ENCODE measurements at places on chromosomes 13 and 19.

DNA sequence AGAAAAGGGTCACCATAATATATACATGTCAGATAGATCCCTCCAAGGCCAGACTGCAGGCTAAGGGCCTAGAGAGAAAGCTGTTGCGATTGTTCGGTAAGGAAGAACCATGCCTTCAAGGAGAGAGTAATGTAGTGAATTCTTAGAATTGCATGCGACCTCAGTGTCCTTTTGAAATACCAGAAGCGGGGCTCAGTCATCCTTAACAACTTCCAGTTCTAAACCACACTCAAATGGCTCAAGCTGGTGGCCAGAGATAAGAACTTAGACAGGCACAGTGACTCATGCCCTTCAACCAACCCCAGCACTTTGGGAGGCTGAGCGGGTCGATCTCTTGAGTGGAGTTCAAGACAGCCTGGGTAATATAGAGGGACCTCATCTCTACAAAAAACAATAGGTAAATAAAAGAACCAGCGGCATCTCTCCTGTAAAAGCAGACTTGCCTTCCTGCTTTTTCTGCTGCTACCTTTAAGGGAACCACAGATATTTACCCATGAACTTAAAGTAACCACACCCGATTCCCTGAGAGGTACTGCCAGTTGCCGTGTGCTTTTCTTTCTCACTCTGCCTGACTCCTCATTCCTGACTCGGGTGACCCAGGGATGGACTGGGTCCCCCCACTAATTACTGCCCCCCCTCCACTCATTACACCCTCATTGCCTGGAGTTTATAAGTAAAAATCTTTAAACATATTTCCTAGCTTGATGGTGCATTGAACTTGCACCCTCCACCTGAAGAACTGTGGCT is 15.4 kb upstream of the SIGLEC6 start:
- DNase-seq: no peak

- no peak for DNase-seq
These were observed 393.3 kb downstream of the IRS2 start for GRCh38 chr13:109393045-109393444.

DNA sequence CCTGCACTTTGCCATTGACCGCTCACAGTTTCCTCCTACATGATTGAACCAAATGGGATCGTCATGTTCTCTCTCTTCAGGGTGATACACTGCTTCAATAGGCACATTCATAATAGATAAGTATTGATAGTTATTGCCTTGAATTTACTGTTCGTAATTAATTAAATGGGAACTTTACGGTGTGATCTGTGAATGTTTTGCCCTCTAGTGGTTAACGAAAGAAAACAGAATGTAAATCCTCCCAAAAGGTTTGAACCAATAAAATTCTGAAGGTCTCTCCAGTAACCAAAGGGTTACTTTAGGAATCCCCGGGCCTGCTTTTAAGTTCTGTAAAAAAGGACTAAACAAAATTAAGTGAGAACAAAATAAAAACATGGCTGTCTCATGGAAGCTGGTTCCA is 389.3 kb downstream of the DACH1 start:
- DNase-seq: no peak

DNA sequence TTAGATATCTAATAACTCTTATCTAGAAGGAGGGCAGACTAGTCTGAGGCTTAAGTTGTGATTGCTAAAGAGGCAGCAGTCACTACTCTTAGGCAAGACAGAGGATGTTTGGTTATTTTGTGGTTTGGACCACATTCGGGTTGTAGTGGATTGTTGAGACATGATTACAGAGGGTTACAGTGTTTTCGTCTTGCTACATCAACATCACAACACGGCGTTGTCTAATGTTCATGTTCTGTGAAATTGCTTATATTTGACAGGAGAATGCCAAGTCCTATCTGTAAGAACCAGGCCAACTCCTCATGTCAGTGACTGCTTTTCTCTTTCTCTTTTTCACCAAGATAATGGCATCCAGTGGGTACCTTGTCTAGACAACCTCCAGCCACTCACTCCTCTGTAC is 16.8 kb upstream of the TM9SF2 start:
- DNase-seq: no peak

GRCh38 chr13:50887151-50887550 is 22.4 kb upstream of the RNASEH2B start:
- DNase-seq: no peak

DNA sequence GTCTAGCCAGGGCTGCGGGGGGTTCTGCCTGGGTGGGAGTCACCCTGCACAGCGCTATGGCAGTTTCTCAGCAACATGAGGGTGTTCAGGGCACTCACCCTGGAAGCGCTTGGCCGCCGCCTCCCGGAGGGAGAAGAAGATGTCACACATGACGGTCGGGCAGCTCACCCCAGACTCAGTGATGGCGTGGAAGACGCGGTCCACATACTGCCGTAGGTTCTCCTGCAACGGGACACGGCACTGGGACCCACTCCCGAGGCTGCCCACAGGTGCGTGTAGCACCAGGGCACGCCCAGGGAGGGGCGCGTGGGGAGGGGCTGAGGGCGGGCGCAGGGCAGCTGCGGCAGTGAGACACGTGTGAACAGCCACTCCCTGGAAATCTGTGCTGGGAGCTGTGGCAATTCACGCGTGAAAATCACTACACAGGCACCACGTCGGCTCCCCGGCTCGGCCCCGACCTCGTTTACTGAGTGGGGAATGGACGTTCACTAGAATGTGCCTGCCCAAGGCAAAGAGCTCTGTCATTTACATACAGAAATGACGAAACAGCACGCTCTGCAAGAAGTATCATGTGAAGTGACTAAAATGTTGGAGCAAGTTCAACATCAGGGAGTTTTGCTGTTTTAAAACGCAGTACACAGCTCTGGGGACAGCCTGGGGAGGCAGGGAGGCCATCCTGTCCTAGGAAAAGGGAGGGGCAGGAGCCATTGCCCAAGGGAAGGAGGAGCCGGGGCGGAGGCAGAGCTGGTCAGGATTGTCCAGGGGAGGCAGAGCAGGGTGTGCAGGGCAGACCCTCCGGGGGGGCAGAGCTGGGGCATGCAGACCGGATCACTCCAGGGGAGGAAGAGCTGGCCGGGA is 41.5 kb upstream of the C13orf46 start:
- no peak for DNase-seq

GRCh38 chr19:30519607-30520205 is 147.5 kb downstream of the ZNF536 start:
- no peak for DNase-seq

DNA sequence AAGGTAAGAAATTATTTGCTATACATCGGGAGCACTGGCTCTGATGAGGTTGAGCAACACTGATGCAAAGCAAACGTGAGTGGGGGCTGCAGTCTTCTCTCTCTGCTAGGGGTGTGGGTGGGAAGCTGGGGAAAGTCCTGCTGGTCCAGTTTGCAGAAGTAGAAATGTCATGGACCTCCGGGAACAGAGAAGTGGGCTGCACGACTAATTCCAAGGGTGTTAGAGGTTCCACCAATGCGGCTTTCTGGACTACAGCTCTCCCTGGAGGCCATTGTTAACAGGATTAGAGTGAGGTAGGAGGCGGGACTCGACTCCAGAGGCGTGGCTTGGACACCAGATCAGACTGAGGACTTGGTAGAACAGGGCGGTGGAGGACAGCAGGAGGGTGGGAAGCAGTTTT is 5.7 kb upstream of the FBXO27 start:
- no peak for DNase-seq

DNA sequence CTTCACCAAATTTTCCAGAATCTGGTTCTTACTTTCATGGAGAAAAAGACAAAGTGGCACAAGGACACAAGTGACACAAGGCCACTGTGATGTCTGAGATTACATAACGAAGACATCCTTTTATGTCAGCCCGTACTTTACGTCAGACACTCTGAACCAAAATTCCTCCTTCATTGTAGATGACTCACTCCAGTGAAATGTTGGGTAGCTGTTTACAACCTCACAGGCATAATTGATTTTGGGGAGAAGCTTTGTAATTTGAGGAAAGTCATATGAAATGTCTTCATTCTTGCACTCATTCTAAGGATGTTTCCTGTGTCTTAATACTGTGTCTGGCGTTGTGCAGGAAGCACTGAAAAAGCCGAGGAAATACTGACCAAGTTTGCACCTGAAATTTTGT is 20.0 kb upstream of the LGALS14 start:
- DNase-seq: no peak

GRCh38 chr13:35479038-35479492 is 2.6 kb upstream of the MAB21L1 start:
- no peak for DNase-seq

GRCh38 chr13:106286811-106287210 is 248.7 kb downstream of the EFNB2 start:
- DNase-seq: no peak

- no peak for DNase-seq
These were observed 63.7 kb upstream of the MRI1 start for GRCh38 chr19:13700621-13701020.

GRCh38 chr19:31337008-31337914 is 12.0 kb downstream of the TSHZ3 start:
- DNase-seq: no peak

GRCh38 chr19:50565984-50566903 is 2.0 kb downstream of the LRRC4B start:
- DNase-seq: no peak

Data from left renal cortex interstitium (tissue), 4 donors.